ENCODE measurements at places on chromosomes 7 and 10.

DNA sequence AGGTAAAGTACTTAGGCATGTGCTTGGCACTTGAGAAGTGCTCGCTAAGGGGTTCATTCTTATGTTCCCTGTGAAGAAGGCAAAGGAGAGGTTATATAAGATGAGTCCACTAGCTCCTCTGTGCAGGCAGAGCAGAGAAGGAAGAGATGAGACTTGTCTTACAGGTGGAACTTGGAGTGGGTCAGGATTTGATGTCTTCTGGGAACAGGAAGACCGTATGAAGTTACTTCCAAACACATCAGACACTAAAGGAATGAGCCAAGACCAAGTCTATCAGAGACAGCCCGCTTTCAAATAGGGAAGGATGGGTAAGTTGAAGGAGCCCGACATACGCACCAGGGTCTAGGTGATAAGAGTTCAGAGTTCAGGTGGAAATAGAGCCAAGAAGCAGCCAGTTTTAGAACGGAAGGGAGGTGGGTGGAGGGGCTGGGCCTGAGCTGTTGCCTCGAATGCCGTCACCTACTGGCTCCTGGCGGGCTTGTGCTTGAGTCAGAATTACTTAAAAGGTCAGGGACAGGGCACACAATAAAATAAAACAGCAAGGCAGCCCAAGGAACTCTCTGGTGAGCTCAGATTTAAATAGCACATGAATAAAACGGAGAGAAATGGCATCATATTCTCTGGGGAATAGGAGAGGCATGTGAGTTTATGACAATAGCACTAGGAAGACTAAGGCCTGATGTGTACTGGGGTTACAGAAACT lies 56.1 kb upstream of the GRB10 start:
- DNase-seq, result peak; percentile 47

DNA sequence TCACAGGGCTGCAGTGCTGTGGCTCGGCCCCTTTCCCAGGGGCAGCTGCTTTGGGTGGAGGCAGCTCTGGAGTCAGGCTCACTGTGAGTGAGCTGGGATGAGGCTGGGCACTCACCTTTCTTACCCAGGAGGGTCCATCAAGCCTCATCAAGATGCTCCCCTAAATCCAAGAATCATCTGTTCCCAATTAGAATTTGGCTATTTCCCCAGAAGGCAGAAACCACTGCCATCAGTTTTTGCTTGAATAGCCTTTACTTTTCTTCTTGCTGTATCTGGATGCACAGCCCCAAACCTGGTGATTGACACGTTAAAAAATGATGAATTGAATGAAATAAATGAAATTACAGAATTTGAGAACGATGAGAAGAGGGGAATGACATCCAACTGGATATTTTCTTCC lies 74.3 kb upstream of the LYZL1 start:
- DNase-seq, result no peak

- no peak for DNase-seq
These were observed 344.7 kb upstream of the NPSR1 start for GRCh38 chr7:34313289-34313688.

GRCh38 chr10:118007773-118008172 lies 39.0 kb downstream of the RAB11FIP2 start:
- DNase-seq, result no peak

DNA sequence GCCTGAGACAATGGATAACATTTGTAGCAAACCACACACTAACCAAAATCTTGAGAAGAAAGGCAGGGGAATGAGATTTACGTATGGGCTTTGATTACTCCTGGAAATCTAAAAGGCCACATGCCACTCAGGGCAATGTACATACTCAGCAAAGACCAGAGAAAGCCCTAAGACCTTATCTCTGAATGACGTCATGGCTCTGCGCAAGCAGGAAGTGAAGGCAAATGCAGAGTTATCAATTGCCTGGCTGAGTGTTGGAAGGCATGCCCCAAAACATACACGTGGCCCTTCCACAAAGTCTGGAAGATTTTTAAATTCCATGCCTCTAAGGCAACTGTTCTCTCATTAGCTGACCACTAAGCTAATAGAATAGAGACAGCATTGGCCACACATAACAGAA lies 90.9 kb upstream of the NRBF2 start:
- DNase-seq, result no peak

DNA sequence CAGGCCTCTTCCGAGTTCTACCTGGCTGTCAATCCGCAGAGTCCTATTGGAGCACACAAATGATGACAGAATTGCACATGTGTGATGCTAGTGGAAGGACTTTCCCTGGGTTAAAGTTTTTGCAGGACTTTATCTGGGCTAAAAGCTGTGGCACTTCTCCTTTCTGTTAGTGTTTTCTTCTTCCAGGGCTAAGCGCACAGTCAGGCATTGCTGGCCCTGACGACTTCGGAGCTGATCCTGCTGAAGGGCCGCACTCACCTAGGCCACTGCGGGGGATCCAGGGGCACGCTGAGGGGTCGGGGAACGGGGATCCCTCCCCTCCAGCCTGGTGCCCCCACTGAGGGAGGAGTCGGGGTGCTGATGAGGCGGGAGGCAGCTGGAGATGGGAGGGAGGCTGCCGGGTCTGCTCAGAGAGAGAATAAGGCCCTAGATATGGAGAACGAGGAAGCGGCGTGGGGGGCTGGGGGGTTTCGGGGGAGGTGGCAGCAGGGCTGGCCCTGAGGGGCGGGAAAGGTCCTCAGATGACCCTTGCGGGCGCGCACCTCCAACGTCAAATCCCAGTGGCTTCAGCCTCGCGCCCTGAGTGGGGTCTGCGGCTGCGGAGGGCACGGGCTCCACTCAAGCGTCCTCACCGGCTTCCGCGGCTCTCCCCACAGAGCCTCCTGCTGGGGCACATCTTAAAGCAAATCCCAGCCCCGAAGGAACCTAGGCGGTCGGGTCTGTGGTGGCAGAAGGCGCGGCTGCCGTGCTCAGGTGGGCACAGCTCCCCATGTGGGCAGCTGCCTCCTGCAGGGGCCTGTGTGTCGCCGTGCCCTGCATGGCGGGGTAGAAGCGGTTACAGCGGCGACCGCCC lies 30.9 kb downstream of the AGR3 start:
- DNase-seq, result no peak

DNA sequence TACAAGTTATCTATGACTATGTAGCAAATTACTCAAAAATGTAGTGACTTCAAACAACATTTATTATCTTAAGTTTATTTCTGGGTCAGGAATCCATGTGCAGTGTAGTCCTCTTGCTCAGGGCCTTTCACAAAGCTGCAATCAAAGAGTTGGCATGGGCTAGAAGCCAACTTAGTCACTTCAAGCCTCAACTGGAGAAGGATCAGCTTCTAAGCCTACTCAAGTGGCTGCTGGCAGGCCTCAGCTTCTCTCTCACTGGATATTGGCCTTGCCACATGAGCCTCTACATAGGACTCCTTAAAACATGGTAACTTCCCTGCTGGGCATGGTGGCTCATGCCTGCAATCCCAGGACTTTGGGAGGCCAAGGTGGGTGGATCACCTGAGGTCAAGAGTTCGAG lies 5.0 kb upstream of the NFE2L3 start:
- DNase-seq, result no peak

DNA sequence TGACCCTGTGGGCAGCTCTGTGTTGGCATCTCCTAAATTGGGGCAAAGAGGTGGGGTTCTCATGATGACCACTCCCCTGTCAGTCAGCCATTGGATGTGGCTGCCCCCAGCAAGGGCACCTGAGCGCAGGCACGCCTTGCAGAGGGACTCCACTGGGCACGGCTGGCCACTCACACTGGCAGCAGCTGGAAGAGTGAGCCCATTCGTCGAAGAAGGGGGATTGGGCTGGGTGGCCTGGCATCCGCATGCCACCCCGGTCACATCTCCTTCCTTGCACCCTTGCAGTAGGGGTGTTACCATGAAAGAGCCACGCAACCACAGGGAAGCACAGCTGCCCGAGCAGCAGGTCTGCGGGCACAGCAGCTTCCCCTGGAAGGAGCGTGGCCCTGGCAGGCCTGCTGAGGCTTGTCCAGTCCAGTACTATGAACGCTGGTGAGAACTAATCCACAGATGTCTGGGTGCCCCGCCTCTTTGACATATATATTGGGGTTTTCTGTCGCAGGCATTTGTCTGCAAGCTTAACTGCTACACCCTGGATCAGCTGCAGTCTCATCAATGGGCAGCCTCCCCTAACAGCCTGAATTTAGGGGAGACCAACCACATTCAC lies 25.7 kb upstream of the GRB10 start:
- no peak for DNase-seq

DNA sequence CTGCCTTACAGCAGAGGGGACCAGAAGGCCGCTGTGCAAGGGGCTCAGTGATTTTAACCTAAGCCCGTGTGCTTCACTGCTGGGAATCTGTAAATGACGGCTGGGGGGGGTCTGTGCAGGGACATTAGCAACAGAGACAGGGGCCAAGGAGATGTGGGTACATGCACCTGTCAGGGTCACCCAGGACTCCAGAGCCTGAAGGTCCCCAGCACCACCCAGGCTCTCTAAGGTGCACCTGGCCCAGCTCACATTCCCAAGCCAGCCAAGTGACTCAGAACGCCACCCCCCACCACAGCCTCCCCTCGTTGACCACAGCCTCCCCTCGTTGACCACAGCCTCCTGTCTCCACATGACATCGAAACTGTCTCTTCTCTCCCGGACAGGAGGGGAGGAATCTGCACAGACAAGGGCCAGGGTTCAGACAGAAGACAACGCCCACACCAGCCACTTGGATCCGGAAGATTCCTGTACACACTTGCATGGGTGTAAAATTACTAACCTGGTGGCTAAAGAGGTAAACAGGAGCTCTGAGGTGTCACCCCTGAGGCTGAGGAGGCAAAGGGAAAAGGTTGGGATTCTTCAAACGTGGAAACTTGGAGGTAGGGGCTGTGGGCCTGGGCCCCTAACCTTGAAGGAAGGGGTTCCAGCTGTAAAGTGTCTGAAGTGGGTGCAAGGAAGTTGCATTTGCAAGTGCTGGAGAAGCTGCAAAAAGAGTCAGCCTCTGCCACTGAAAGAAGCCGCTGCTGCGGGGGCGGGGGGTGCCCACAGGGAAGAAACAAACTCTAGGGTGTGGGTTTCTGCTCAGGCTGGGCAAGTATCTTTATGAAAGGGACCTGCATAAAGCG lies 27.0 kb downstream of the CALML3 start:
- no peak for DNase-seq

GRCh38 chr10:64093304-64093703 lies 572.1 kb downstream of the REEP3 start:
- no peak for DNase-seq

DNA sequence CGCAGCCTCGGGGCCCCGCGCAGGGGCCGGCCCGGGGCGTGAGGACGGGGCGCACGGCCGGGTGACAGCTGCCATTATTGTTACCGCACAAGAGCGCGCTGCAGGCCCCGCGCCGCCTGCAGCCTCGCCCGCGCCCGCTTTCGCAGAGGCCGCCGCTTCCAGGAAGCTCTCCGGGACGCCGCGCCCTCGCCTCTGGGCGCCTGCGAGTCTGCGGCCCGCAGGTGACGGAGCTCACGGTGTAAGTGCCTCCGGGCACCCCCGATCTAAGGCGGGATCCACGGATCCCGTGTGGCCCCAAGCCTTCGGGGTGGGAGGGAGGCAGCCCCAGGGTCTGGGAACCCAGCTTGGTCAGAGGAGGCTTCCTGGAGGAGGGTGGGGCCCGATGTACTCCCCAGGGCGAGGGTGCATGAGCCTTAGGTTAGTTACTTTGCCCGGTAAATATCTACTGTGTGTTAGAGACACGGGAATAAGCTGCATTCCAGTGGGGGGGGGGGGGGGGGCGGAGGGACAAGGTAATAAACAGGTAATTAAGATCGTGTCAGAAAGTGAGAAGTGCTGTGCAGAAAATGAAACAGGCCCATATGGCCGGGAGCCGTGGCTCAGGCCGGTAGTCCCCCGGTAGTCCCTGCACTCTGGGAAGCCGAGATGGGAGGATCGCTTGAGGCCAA lies 638 bp downstream of the IQCE start:
- DNase-seq, result no peak
